Fibroblast of the aortic adventitia (primary cell): ENCODE measurements at places on chromosomes 16 and 17.
A peak's percentile ranks its signal among the peaks of the same experiment; 100 is the strongest.

DNA sequence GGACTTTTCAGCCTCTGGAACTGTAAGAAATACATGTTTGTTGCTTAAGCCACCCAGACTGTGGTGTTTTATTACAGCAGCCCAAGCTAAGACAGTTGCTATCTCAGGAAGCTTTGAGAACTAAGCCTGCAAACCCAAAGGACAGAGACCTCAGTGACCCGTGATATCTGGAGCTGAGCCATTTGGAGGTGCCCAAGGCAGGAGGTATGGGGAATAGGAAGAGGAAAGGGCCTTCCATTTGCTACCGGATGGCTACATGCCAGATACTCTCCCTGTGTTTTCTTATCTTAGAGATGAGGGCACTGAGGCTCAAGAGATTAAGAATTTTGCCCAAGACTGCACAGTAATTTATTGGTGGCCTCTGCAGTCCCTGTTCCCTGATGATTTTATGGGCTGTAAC is 622.1 kb upstream of the CDH5 start:
- no peak for DNase-seq

DNA sequence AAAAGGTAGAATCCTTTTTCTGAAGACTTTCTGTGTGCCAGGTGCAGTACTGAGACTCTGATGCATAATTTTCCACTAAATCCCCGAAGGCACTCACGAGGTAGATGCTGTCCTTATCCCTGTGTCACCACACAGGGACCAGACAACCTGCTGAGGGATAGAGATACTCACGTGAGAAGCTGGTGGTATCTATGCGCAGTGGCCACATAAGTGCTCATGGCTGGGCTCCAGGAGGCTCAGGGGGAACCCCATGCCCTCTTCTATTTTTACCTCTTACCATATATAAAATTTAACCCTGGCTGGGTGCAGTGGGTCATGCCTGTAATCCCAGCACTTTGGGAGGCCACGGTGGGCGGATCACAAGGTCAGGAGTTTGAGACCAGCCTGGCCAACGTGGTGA is 38.3 kb downstream of the NT5M start:
- DNase-seq = no peak

DNA sequence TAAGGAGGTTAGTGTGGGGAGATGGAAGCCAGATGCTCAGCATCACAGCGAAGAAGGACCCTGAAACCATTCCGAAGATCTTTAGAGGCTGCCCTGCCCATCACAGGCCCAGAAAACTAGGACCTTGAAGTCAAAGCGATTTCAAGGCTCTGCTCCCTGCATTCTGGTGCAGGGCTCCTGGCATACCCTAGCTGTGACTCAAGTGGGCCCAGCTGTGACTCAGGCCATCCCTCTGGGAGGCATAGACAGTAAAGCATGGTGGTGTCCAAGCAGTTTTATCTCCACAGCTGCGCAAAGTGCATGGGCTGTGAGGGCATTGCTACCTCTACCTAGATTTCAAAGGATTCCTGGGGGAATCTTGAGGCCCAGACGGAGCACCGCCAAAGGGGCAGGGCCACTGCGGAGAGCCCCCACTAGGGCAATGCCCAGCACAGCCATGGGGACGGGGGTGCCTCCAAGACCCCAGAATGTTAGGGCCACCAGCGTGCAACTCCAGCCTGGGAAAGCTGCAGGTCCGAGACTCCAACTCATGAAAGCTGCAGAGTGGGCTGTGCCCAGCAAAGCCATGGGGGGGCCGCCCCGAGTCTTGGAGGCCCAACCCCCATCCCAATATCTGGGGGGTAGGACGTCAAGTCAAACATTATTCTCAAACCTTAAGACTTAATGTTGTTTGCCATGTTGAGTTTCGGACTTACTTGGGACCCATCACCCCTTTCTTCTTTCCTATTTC is 11.7 kb upstream of the ZNF594 start:
- DNase-seq = no peak

- DNase-seq = no peak
Observed at GRCh38 chr17:75300280-75300679, 11.0 kb upstream of the SLC25A19 start.

DNA sequence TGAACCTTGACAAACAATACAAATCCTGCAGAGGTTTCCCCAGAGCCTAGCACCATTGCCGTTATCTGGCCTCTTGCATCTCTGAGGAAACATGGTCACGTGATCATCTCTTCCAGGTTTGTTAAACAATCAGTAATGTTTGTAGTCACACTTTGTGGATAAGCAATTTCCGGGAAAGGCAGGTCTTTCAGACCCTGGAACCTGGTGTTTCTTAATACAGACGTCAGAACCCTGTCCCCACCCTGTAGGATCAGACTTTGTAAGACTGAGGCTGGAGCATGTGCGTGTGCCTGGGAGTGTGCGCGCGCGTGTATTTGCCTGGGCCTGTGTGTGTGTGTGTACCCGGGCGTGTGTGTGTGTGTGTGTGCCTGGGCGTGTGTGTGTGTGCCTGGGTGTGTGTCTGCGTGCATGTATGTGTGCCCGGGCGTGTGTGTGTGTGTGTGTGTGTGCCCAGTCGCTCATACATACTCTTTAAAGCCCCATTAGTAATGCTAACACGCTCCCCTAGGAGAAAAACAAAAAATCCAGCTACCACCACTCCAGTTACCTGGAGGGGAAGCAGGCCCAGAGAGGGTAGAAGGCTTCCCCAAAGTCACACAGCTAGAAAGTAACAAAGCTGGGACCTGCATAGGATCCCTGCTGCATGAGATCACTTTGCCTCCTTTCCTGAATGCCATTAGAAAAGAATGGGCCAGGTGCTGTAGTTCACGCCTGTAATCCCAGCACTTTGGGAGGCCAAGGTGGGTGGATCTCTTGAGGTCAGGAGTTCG is 5.3 kb downstream of the CTNS start:
- no peak for DNase-seq

GRCh38 chr16:82137822-82138167 is 32.2 kb downstream of the MPHOSPH6 start:
- peak; percentile 11 for DNase-seq

- DNase-seq = peak; percentile 93
Observed at GRCh38 chr17:59754552-59754951, 47.1 kb downstream of the VMP1 start.

GRCh38 chr16:10326647-10327046 is 59.2 kb upstream of the ATF7IP2 start:
- no peak for DNase-seq

DNA sequence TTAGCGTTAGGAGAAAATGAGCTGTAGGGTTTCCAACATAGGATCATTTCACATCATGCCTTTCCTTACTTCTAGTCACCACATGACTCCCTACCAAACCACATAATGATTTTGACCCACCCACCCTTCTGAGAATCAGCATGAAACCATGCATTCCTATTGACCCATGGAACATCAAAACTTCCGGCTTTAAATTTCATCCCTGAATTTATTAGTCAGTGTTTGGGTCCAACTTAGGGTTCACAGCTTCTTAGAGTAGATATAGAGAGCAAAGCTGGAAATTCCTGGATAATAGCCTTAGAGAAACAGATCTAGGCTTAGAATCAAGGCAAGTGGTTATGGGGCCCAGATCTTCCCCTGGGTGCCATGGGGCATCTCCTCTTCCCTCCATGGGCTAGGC is 162.6 kb downstream of the TOX3 start:
- no peak for DNase-seq

DNA sequence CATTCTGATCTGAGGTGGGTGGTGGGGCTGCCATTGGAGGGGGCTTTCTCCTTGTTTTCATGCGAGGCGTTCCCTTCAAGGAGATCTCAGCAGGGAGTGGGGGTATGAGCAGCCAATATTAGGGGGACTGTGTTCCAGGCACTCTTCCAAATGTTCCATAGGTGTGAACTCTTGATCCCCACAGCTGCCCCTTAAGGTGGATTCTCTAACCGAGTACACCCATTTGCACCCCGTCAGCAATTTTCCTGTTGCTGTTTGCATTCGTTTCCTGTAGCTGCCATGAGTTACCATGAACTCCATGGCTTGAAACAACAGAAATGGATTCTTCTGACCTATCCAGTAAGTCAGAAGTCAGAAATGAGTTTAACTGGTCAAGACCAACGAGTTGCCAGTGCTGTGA is 3.7 kb upstream of the PRR15L start:
- no peak for DNase-seq

- no peak for DNase-seq
Observed at GRCh38 chr17:54028986-54029580, 206.4 kb downstream of the KIF2B start.

- DNase-seq = no peak
Observed at GRCh38 chr16:66920299-66920590, 1.6 kb upstream of the CDH16 start.

- DNase-seq = no peak
Observed at GRCh38 chr17:82246040-82246364, 17.2 kb downstream of the SLC16A3 start.

DNA sequence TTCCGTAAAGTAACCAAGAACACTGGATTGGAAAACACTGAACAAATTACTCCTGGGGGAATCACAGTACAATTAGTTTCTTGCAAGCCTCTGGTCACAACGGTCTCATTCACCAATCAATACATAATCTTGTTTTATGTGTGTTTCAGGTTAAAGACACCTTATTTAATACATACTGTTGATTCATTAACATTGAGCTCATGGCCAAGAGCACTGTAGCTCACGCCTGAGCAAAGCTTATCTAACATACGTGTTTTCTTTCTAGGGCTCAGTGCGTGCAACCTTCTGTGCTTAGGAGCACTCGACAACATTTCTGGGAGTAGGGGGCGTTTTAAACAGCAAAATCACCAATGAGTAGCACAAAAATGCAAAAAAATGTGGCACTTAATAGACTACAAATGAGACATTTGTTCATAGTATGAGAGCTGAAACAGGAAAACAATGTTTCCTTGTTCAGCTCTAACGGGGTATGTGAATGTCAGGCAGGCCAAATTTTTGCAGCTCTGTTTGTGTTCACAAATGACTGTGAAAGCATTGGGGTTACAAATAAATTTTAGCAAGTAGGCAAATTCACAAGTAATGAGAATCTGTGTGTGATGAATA is 206.2 kb downstream of the CNTNAP4 start:
- no peak for DNase-seq

DNA sequence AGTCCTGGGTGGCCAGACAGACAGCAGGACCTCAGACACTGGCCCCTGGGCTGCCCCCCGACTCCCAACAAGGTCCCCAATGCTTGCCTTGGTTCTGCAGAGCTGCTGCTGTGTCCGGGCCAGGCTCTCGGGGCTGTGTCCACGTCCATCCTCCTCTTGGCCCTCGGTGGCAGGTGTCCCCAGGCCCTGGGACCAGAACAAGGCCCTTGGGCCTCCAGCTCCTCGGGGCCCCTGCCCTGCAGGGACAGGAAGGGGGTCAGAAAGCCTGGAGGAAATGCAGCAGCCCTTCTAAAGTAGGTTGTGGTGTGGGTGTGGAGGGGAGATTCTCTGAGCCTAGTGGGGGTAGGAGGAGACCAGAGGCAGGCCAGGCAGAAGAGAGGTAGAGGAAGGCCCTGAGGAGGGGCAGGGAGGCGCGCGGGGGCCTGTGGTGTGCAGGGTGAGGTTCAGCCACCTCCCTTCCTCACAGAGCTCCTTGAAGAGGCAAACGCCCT is 2.5 kb upstream of the AXIN1 start:
- no peak for DNase-seq

DNA sequence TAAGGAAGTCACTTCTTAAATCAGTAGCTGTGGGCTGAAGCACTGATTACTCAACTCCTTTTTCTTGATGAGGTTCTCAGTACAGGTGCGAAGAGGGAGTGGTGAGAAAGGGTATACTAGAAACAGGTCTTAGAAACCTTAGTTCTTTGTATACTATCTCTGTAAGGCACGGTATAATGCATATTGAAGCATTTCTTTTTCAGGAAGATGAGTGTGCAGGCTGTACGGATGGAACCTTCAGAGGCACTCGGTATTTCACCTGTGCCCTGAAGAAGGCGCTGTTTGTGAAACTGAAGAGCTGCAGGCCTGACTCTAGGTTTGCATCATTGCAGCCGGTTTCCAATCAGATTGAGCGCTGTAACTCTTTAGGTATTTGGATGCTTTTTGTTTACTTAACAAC is 39.2 kb downstream of the CYLD start:
- no peak for DNase-seq

GRCh38 chr17:66893382-66893781 is 58.5 kb downstream of the CACNG5 start:
- DNase-seq = no peak

DNA sequence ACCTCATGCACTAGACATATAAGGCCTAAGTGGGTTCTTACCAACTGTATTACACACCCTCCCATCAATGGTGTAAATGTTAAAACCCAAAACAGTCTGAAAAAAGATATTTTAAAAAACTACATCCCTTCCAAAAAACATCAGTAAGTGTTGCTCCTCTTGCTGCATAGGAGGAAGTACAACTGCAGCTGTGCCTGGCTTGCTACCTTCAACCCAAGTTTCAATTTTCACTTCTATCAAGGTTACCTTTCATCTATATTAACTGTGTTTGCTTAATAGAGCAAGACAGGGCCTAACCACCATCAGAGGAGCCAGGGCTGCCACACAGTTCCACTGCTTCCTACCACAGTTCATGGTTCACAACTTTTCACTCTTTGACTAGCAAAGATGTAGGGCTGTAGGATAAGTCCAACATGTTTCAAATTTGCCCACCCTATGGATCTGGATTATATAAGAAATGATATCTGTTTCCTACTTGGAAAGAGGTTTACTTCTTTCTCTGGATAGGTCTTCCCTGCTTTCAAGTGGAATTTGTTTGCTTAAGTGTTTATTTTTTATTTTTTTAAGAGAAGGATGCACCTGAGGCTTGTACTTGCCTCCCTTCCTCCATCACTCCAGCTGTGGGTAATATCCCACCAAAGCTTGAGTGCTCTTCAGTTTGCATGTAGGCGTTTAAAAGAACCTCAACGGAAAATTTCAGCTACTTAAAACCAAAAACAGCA is 56.7 kb downstream of the GRB7 start:
- DNase-seq = no peak

DNA sequence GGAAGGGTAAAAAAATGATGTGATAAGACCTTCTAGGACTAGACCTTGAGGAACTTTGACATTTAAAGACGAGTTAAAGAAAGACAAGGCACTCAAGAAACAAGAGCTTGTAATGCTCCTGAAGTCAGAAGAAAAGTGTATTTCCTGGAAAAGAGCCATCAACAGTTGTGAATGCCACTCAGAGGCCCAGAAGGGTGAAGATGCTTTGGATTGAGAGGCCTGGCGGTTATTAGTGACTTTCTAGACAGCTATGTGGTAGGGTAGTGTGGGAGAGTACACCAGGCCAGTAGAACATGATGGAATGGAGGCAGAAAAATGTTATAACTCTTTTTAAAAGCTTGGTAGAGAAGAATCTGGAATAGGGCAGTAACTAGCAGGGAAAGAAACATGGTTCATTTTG is 34.1 kb upstream of the ANKFN1 start:
- no peak for DNase-seq

GRCh38 chr16:49081554-49081953 is 200.1 kb downstream of the CBLN1 start:
- DNase-seq = no peak

- no peak for DNase-seq
Observed at GRCh38 chr16:11131706-11132105, 124.3 kb downstream of the SOCS1 start.

GRCh38 chr17:13200671-13201070 is 182.8 kb upstream of the ELAC2 start:
- DNase-seq = peak; percentile 25

DNA sequence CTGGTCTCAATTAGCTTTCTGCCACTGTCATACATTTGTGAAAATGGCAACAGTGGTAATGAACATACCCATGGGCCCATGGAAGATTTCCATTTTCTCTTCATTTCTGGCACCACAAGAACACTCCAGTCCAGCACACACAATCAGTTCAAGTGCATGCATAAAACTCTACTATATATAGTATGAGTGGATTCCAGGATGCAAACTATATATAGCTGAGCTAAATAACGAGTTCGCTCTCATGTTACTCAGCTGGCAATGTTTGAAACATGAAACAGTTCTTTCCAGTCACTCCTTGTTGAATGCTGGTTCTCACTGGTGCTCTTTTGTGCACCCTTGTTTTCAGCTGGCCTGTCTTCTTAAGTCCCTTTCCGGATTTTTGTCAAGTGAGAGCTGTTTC is 75.2 kb upstream of the DHX40 start:
- no peak for DNase-seq
